ENCODE measurements at places on chromosomes 2 and 18.

DNA sequence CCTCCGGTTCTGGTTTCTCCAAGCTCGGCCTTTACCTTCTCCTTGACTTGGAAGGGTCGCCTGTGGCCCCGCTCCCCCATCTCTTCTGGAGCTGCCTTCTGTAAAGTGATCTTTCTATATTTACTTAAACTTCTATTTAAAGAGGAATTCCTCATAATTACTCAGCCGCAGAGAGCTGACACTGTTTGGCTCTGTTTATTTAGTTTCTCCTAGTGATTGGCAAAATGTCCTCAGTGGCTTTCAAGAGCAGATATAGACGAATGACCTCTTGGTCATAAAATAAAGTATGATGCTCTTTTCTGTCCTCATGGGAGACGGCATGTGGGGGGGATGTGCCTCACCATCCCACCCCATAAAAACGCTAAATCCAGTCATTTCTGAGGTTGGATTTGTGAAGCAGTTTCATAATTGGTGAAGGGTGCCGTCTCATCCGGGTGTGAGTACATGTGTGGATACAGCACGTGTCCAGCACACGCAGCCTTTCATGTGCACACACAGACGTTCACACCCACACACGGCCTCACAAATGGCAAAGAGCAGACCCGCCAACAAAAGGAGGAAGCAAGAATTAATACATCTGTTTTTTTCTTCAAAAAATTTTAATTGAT, 43.4 kb upstream of the SMAD7 start:
- no peak for DNase-seq

DNA sequence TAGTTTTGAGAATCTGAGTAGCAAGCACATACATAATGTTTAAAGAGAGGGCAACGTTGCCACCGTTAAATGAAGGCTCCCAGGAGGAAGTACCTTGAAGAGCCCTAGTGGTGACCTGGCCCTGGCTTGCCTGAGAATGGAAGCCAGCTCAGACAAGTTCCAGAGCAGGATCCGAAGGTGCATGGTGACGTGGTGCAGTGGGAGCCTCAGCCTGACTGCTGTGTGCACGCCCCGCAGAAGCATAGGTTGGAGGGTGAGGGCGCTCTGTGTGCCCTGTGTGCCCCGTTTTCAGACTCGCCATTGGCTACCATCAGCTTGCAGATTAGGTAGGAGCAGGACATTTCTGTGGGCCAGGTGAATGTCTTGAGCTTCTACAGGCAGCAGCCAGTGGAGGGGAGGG, 68.2 kb downstream of the ZNF407 start:
- no peak for DNase-seq

GRCh38 chr2:168171059-168171762, 76.2 kb downstream of the STK39 start:
- DNase-seq: no peak

GRCh38 chr2:100833331-100833730, 13.4 kb downstream of the NPAS2 start:
- DNase-seq: no peak

- DNase-seq: no peak
Measured at GRCh38 chr2:2173633-2174032, 157.4 kb downstream of the MYT1L start.

DNA sequence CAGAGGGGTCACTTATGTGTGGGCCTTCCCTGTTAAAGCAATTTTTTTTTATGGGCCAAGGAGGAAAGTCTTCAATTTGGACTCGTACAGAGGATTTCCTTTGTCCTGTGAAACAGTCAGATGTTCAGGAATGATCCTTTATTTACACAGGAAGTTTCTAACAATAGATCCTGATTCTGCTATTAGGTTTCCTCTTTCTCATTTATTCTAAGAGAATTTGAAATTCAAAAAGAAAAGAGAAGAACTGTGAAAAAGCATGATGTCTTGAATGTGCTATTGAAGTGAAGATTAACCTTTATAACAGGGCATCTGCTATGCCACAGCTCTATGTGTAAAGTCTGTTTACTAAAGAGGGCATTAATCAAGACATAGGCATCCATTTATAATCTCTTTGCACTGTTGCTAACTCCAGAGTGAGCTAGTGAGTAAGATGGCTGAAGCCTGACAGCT, 105.3 kb upstream of the FAM98A start:
- no peak for DNase-seq

- no peak for DNase-seq
Measured at GRCh38 chr2:241795021-241795999, 13.7 kb upstream of the NEU4 start.

- DNase-seq: no peak
Measured at GRCh38 chr2:128472789-128473174, 154.1 kb upstream of the HS6ST1 start.

GRCh38 chr2:24814516-24814915, 21.3 kb downstream of the CENPO start:
- DNase-seq: no peak

- DNase-seq: no peak
Measured at GRCh38 chr2:18788592-18788991, 199.2 kb upstream of the NT5C1B start.

GRCh38 chr2:46748735-46749531, 166.7 kb downstream of the MCFD2 start:
- DNase-seq: no peak

GRCh38 chr2:226898121-226898520, 62.3 kb downstream of the RHBDD1 start:
- no peak for DNase-seq

- no peak for DNase-seq
Measured at GRCh38 chr2:111201214-111201613, 80.5 kb downstream of the BCL2L11 start.
